ENCODE measurements at places on chromosomes 4 and X. TPM values are rescaled to one million over a fixed set of nuclear protein-coding genes. Genes with fewer than 3 reads are reported as not detected.

GRCh38 chrX:147958291-147958690 is 22.8 kb upstream of the FMR1NB start:
- no peak for DNase-seq

DNA sequence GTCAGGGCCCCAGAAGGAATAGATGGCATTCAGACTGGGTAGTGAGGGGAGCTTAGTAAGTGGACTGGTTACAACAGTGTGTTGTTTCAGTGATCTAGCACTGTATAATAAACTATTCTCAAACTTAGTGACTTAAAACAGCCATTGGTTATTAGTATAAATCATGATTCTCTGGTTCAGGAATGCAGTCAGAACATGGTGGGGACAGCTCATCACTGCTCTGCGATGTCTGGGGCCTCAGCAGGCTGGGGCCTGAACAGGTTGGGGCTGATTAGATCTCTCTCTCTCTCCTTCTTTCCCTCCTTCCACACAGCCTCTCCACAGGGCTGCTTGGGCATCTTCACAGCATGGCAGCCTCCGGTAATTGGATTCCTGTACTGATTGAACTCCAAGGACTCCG is 160.4 kb downstream of the GATB start:
- DNase-seq = no peak

DNA sequence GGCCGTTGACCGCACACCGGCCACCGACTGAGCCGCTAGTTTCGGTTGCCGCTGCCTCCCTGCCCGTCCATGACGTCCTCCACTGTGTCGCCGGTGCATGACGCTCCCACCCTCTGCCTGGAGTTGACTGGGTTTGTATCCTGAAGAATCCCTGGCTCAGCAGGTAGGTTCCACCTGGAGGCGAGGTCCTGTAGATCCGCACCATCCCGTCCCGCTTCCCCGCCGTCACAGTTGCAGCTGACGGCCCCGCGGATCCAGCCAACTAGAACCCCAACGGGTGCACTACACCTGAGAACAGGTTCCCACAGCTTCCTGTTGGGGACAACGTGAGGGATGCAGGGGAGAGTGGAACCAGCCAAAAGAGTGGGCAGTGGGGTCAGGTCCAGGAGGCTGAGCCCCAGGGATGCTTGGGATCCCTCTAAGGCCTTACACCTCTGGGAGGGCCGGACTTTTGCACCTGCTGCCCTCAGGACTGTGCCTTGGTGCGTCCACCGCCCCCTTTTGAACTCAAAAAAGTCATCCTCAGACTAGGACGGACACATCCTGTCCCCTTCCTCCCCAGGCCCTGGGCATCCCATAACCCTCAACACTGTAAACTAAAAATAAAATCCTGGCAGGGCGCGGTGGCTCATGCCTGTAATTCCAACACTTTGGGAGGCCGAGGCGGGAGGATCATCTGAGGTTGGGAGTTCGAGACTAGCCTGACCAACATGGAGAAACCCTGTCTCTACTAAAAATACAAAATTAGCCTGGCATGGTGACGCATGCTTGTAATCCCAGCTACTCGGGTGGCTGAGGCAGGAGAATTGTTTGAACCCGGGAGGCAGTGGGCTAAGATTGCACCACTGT is 1.1 kb upstream of the SLBP start:
- DNase-seq = no peak

The EPGN gene
- total RNA-seq = not detected

DNA sequence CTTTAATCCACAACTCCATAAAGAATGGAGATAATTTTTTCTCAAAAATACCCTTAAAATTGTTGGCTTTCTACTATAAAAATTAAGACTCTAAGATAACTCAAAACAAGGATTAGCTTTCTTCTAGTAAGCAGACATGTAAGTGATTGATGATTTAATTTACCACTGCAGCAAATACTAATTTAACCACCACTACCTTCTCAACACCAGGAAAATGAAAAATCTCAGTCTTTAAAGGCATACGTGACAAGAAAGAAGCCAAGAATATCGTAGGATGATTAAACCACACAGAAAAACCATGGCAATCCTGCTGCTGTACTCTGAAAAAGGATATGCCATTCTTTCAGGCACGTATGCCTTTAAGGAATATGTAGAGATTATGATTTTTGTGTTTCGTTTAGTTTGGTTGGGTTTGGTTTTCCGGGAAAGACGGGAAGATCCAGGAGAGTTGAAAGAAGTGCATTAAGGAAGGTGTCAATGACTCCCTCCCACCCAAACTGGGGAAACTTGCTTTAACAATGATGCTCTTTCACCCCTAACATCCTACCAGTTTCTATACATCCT is 881 bp downstream of the LRCH2 start:
- no peak for DNase-seq

The LNX1 gene
- not detected for total RNA-seq

DNA sequence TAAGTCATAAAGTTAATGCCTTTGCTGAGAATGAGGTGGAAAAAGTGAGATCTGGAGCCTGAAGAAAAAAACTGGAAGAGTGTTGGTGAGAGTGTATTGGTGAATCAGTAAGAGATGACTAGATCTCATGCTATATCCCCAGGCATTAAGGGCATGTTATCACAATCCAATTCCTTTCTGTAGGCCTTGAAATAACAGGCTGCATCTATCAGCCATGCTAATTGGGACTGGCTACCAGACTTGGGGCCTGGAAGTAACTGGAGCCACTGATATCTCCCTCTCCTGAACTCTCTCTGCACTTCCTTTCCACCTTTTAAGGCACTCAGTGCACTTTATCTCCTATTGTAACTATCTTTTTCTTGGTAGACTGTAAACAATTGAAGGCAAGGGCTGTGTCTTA is 88.8 kb upstream of the HPRT1 start:
- DNase-seq = no peak

The FAM47E gene
- total RNA-seq = not detected

The NDP gene
- total RNA-seq = not detected

GRCh38 chr4:121736735-121737351 is 28.1 kb downstream of the SMIM43 start:
- peak; percentile 77 for DNase-seq

DNA sequence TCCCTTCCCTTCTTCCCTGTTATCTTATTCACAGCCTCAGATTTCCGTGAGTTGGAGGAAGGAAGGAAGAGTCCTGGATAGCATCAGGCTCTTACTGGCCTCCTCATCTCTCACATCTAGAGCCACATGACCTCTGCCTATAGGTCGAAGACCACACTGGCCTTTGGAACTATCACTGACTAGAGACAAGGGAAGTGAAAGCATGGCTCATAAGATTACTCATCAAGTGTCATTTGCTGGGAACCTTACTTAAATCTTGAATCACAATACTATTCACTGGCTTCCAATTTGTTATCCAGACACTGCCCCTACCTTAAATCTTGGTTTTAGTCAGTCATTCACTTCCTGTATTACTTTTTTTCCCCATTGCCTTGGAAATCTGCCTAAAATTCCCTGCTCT is 61.6 kb upstream of the MTMR8 start:
- no peak for DNase-seq

DNA sequence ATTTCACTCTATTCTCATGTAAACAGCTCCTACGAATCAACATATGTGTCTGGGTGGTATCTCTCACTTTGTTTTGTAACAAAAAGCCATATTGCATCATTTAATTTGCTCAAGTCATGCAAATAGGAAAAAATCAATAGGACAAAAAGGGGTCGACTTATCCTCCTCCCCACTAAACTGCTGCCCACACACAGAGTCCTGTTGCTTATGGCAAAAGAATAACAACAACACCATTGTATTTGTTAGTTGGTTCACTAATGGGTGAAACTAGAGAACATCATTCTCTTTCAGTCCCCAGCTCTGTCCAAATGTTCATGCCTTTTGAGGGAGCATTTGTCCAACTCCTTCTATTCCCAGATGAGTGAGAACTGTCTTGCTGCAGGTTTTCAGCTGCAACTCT is 2.1 kb downstream of the HHIP start:
- peak; percentile 35 for DNase-seq

DNA sequence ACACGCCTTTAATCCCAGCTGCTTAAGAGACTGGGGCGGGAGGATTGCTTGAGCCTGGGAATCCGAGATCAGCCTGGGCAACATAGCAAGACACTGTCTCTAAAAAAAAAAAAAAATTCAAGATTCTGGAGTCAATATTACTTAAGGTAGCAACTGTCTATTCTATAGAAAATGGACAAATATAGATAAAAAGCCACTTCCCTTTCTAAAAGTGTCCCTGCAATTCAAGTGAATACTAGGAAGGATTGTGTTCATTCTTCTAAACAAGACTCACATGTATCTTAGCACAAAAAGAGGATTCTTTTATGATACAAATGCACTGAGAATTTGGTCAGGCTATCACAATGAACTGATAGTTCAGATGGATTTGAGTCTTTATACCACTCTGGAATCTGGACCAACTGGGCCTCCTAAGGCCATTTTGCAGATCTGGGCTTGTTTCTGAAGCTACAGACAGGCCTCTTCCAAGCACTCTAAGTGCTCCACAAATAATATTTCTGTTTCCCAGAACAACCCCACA is 7.0 kb downstream of the PKD2 start:
- DNase-seq = no peak

- DNase-seq = no peak
Measured at GRCh38 chr4:140529434-140529833, 5.5 kb downstream of the ELMOD2 start.

DNA sequence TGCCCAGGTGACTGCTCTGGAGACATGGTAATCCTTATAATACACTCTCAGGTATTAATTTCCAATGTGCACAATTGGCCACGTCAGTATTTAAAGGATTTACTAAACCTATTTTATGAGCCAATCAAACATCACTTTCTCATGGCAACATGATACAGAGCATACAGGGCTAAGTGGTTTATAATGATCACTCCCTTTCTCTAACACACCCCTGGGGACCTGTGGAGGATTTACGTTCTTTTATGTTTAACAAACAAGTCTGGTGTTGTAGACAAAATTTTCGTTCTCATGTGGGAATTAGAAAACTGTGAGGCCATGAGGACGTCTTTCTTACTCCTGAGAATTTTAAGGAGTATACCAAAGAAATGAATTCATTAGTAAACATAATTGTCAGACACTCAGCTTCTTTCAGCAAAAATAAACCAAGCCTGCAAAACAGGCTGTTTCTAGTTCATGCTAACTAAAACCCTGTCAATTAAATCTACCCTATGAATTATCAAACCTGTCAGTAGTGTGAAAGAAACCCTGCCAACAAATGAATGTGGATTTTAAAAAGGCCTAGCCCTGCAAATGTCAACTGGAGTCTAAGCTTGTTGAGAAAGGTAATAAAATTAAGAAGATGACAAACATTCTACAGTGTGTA is 155.8 kb downstream of the PDGFC start:
- DNase-seq = no peak

The KLKB1 gene
- total RNA-seq = 0.09 TPM

DNA sequence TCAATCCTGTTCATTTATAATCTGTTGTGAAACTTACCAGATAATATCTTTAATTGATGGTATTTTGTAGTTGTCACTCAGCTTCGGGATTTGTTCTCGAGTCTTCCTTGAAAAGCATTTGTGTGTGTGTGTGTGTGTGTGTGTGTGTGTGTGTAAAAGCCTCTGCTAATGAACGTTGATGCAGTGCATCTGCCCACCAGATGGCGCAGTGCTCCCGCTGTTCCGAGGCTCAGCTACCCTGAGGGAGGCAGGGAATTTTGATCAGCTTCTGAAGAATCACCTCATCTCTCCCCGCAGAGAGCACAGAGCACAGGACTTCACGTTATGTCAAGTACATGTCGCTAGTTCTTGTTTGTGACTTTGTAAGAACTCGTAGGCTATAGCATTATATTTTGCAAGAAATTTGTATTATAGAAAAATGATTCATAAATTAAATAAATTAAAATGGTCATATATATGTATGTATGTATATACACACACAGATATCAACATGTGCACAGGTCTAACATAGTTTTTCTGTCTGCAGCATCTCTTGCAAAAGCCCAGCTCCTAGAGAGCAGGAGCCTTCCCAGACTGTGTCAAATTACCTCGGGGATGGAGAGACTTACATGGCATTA is 316.7 kb upstream of the IGFBP7 start:
- DNase-seq = peak; percentile 78

The SPANXA2 gene
- total RNA-seq = not detected

DNA sequence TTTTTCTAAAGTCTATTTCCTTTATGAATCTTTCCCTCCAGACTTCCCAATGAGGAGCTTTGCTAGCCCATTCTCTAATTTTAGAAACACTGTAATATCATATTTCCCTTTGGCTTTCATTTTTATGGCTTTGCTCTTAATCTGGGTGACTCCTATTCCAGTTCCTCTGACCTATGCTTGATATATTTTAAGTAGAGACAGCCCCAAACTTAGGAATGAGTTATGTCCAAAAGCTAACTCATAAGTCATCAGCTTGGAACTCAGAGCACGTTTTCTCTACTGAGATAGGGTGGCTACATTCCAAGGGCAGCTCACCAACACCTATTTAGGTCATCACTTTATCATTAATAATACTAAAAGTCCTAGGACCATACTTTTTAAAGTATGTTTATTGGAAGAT is 77.8 kb downstream of the OR13H1 start:
- DNase-seq = no peak

DNA sequence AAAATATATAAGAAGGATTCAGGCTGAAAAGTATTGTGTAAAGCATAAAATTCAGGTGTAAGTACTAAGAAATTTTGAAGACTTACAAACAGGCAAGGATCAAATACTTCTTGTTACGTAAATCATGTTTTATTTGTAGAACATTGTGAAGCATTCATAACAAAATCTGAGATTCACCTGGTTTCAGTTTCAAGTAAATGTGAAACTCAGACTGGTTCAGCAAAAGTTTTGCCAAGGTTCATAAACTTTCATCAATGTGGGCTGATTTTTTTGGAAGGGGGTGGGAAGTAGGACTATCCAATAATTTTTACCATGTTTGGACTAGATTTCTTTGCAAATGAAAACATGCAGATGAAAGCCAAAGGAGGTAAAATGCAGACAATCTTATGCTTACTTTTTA is 527.7 kb downstream of the ANKRD50 start:
- DNase-seq = no peak

The GAB3 gene
- 3.6 TPM for total RNA-seq

DNA sequence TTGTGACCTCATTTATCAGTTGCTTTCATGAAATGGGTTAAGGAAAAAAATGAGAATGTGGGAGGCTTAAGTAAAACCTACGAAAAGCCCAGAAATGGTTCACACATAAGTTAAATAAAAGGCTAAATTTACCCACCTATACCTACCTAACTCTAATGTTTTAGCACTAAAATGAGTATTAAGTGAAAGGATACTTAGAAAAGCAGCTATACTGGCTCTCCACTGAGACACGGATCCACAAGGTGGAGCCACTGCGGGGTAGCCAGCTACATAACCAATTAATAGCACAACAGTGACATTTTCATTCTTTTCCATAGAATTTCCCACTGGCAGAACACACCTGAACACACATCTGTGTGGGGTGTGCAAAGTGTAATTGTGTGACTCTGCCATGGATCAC is 101.9 kb downstream of the MAML3 start:
- peak; percentile 80 for DNase-seq
